ENCODE measurements at places on chromosomes 13 and 19.

DNA sequence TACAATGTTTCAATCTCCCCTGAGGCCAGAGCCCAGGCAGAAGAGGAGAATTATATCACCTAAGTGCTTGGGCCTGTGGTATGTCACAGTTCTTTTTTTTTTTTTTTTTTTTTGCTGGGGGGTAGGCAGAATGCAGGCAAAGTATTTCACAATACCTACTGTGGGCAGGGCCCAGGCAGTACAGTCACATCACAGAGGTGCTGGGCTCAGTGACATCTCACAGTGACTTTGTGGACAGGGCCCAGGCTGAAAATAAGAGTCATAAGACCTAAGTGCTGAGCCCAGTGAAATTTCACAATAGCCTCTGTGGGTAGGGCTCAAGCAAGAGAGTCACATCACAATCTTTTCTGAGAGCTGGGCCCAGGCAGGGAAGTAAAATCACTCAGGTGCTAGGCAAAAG is 15.9 kb upstream of the ZNF208 start:
- H3K27ac ChIP-seq = no peak overlapping the region
- no peaks in the 10 kb centered on the region for H3K27me3 ChIP-seq
- H3K4me1 ChIP-seq = no peaks in the 10 kb centered on the region
- no peak overlapping the region for H3K4me3 ChIP-seq
- H3K36me3 ChIP-seq = no peaks in the 10 kb centered on the region

GRCh38 chr19:27762933-27763332 is 1450.0 kb downstream of the UQCRFS1 start:
- no peaks in the 10 kb centered on the region for H3K27me3 ChIP-seq
- H3K4me3 ChIP-seq = no peak overlapping the region
- no peak overlapping the region for H3K27ac ChIP-seq

GRCh38 chr19:30136611-30137195 is 194.7 kb downstream of the URI1 start:
- peaks cover 6% of the 10 kb centered on the region for H3K27me3 ChIP-seq
- no peaks in the 10 kb centered on the region for H3K36me3 ChIP-seq
- no peak overlapping the region for H3K27ac ChIP-seq
- H3K4me1 ChIP-seq = no peaks in the 10 kb centered on the region
- DNase-seq = no peak

DNA sequence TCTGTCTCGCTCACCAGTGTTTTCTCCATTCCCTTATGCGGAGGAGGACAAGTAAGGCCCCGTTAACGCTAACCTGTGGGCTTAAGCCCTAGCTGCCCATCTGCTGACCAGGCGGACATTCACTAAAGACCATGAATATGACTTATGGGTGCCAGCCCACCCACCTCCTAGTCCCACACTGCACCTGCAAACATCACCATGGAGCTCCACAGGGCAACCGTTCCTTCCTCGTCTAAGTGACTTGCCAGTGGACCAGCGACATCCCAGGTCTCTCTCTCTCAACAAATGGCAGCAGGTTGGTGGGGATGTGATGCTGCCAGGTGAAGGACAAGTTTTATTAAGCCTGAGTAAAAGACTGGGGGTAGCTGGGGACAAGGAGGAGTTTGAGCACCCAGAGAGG is 55.2 kb downstream of the CCDC70 start:
- no peak for DNase-seq
- H3K4me1 ChIP-seq = no peaks in the 10 kb centered on the region
- no peak overlapping the region for H3K4me3 ChIP-seq
- no peak overlapping the region for H3K27ac ChIP-seq
- H3K27me3 ChIP-seq = peaks cover 12% of the 10 kb centered on the region

DNA sequence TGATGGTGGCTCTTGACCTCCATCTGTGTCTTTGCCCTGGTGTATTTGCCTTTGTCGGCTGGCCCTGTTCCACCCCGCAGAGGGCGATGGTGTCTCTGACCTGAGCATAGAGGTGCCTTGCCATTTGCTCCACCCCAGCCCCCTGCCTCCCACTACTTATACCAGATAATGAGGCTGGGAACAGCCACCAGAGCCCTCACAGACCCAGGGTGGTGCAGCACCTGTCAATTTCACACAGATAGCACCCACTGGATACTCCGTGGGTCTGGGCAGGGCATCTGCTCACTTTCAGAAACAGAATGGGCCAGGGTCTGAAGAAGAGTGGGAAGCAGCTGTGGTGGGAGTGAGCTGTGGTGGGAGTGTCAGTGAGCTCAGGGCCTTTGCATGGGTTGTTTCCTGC is 4.1 kb downstream of the ZNF536 start:
- no peaks in the 10 kb centered on the region for H3K36me3 ChIP-seq
- no peak overlapping the region for H3K4me3 ChIP-seq
- H3K27me3 ChIP-seq = peaks cover under 1% of the 10 kb centered on the region
- no peak for DNase-seq
- H3K27ac ChIP-seq = no peak overlapping the region
